ENCODE measurements at places on chromosomes 3 and 15. TPM values are rescaled to one million over a fixed set of nuclear protein-coding genes. Genes with fewer than 3 reads are reported as not detected.

DTWD1 gene
- 20.6 TPM for total RNA-seq

MRPL46 gene
- total RNA-seq: 80.8 TPM

SLC12A6 gene
- 25.7 TPM for total RNA-seq

CRYBG3 gene
- total RNA-seq: 19.9 TPM

GOLGA8K gene
- total RNA-seq: 0.80 TPM

DNA sequence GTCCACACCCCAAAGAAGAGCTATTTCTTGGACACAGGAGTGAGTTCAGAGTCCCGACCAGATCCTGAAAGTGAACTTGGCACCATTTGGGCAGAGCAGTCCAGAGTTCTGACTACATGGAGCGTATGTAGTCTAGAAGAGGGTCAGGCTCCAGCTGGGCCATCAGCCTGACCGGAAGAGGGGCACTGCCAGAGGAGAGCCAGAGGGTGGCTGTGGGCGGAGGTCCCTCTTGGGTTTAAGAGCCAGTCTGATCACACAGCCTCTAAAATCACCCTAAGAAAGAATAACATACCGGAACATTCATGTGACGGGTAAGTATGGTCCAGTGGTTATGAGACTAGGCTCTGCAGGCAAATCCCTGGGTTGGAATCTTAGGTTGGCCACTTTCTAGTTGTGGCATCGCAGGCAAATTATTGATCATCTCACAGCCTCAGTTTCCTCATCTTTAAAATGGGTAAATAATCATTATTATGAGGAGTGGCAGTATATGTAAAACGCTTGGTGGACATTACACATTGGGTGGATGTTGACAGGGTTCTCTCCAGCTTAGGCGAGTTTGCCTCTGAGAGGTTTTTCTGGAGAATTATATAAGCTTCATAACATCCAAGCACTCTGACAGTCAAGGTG is 2.1 kb upstream of the RAP2B start:
- no peak for DNase-seq

GRCh38 chr3:171001957-171002694 is 24.4 kb downstream of the SLC2A2 start:
- no peak for DNase-seq

GRCh38 chr3:174951034-174951433 is 91.9 kb downstream of the NAALADL2 start:
- DNase-seq: no peak

DNA sequence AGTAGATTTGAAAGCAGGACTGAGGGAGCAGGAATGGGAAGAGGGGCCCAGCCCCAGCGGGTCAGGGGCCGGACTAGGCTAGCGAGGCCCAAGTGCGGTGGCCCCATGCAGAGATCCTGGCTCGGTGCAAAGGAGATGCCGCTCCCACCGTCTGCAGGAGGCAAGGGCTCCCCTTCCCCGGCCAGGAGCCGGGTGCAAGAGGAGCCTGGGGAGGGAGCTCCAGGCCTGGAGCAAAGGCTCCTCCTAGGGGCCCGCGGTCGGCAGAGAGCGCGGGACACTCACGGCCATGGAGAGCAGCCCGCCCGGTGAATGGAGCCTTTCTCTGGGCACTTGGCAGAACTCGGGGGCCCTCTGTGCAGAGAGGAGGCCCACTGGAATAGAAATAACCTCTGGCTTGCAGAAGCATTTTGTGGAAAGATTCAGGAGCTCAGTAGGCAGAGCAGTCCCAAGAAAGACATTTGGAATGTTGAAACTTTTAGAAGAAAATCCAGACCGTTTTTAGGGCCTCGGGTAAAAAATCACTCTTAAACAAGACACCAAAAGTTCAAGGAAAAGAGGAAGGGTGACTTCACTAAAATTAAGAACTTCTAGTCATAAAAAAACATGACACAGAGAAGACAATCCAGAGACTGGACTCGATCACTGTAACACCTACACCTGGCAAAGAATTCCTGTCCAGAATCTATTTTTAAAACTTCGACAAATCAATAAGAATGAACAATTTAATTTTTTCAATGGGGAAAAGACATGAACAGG is 43.0 kb upstream of the USP3 start:
- DNase-seq: no peak

DNA sequence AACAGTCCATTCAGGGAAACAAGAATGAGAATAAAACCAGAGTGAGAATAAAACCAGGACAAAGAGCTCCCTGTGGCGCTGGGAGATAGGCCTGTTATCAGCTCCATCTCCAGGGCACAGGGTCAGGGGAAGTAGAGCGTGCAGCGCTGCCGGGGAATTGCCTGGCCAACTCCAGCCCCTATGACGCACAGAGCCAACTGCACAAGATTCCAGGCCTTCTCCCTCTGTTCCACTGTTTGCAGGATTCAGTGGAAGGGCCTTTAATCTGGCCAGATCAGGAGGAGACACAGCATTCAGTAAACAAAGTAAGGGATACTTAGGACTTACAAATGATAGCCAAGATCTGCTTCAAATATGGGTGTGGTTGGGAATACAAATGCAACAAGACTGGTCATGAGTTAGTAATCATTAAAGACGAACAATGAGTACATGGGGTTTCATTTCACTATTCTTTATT is 49.4 kb downstream of the ITGB5 start:
- DNase-seq: peak; percentile 71

DNA sequence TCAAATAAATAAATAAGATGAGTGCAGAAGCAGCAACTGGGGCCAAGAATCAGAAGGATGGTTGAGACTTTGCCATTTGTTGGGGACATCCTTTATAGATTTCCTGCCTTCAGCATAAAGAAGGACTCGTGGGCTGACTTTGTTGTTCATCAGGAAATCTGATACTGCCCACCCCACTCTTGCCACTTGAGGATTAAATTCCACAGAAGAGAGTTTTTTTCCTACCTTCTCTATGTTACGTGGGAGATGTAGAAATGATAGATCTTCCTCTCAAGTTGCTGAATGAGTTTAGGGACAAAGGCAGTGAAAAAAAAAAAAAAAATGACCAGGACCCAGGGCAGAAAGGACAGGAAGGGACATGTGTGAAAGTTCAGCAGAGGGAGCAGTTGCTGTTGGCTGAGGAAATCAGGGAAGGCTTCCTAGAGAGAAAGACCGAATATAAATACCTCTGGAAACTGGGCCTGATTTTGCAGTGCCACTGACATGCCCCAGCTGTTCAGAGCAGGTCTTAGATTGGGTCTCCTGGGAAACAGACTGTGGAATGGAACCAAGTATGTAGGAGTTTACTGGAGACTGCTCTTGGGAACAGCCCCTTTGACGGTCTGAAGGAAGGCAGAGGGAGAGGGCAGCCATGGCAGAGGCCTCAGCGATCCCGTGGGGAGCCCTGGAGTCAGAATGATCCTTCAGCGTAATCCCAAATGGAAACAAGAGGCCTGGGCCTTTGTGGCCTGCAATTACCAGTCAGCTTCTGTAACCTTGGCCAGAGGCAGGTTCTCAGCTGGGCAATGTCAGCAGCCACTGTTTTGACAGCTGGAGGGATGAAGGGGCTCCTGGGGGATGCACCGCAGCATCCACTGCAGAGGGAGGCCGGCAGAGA is 50.9 kb downstream of the C3orf20 start:
- peak; percentile 63 for DNase-seq

- DNase-seq: no peak
These were observed 222.3 kb upstream of the EIF1B start for GRCh38 chr3:40086890-40087883.

GRCh38 chr3:193559100-193559499 is 4.4 kb upstream of the ATP13A4 start:
- no peak for DNase-seq

GRCh38 chr3:171178714-171179113 is 152.2 kb upstream of the SLC2A2 start:
- DNase-seq: no peak

DNA sequence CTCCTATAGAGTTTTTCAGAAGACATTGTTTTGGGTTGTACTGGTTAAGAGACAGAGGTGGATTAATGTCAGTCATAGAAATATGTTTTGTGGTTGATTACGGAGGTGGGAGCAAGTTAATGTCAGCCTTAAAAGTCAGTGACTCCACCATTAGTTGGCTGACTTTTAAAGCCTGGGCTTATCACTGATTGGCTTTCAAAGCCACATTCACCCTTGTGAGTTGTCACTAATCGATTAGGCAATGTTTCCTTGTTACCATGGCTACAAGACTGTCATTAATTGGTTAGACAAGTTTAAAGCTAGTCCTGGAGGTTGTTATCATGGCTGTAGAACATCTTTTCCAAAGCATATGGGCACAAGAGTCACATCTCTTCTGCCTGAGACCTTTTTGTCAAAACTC is 73.0 kb downstream of the NEO1 start:
- DNase-seq: no peak

DNA sequence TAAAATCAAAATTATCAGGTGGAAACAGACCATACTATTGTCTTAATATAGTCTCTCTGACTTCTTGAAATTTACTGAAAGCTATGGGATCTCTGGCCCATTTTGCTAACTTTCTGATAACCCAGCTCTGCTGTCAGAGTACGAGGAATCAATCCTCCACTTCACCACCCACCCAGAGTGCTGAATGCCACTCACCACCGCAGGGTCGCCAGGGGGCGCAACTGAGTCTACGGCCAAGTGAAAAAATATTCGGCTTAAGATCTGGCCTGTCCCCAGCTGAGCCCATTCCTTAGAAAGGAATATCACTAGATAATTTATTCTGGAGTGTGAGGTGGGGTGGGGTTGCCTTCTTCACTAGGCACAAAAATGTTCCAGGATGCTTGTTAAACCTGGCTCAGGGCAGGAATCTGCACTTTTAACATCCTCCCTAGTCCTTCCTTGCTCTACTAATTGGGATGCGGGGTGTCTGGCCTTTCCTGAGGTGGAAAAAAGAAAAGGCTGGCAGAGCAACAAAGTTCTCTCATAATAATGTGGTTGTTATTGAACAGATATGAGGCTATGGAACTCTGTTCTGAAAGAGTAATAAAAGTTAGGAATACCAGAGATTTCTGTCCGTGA is 520.6 kb downstream of the MFSD1 start:
- DNase-seq: peak; percentile 38

DNA sequence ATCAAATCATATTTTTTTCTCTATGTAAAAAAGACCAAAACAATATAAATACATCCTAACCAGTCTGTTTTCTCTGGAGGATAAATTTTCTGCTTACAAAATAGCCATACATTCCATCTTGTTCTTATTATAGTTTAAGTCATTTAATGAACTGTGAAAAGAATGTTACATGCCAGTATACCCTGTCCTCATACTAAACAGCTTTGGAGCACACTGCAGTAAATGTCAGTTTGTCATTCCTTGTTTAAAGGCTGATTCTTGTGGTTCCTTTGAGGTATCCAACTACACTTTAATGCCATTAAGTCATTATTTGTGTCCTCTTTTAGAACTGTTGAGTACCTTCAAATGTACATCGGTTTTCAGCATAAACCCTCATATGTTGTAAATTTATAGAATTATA is 52.7 kb upstream of the DCBLD2 start:
- no peak for DNase-seq

DNA sequence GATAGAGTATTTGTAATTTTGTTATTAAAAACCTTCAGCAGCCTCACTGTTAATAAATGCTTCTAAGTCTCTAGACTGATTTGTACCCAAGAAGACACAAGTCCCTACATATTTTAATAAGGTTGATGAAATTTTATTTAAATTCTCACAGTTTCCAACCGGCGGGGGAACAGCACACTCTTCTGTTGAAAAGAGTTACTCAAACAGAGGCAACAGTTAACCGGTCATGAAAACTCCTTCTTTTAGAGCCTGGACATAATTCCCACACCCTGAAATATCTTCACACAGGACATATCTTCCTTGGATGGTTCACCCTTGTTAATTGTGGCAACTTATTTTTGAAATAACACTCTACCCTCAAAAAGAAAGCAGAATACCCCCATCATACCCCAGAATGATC is 278.8 kb downstream of the FOXP1 start:
- DNase-seq: no peak

GRCh38 chr15:94253742-94254141 is 22.4 kb downstream of the MCTP2 start:
- DNase-seq: no peak

DNA sequence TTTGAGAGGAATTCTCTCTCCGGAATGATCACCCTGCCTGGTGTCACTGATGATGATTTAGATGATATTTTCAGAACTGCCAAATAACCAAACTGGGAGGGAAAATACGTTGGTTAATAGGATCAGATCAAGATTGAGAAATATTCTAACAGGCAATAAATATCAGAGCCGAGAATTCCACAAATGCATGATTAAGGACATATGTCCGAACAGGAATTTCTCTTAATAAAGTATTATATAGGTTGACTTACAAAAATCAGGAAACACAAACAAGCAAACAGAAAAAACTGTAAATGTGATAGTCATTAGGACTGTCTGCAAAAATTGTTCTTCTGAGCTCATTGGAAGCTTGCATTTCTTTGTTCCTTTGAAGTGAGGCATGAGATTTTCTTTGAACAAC is 75.1 kb upstream of the PHLDB2 start:
- DNase-seq: no peak

DNA sequence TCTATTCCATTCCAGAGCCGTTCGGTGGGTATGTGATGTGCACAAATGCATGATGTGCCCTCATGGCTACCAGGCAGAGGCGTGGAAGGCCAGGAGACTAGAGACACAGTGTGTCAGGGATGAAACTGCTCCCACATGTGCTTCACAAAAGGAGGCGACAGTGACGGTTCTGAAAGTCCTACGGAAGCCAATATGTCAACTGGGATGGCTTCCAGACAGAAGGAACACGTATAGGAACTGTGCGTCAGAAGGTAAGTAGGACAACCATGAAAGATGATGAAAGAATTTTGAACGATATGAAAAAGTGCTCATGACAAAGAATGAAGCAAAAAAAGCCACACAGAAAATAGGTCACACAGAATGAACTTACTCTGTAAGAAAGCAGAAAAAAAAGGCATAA is 34.1 kb downstream of the GLB1 start:
- no peak for DNase-seq
